ENCODE measurements at places on chromosomes 2 and 18. TPM values are rescaled to one million over a fixed set of nuclear protein-coding genes. Genes with fewer than 3 reads are reported as not detected.

EML6 gene
- 0.91 TPM for total RNA-seq

RAX gene
- not detected for total RNA-seq

DNA sequence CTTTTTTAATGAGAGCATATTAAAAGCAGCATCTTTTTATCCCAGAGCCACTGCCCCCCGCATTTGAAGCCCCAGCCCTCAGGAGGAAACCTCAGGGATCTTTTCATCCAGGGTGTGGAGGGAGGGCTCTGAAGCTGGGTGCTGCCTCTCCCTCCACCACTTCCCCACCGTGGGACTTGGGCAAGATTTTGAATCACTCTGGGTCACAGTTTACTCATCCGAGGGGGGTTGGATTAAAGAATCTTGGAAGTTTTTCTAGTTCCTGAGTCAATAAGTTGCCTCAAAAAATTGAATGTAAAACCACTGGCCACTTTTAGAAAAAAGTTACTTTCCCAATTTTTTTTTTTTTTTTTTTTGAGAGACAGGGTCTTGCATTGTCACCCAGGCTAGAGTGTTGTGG is 62.0 kb upstream of the ANKRD44 start:
- no peak for DNase-seq

GRCh38 chr2:220756653-220757052 is 815.5 kb downstream of the EPHA4 start:
- DNase-seq = no peak

GRCh38 chr2:68861330-68861729 is 9.9 kb downstream of the BMP10 start:
- DNase-seq = no peak

- DNase-seq = no peak
Measured at GRCh38 chr18:62974928-62975675, 259.8 kb downstream of the PHLPP1 start.

DNA sequence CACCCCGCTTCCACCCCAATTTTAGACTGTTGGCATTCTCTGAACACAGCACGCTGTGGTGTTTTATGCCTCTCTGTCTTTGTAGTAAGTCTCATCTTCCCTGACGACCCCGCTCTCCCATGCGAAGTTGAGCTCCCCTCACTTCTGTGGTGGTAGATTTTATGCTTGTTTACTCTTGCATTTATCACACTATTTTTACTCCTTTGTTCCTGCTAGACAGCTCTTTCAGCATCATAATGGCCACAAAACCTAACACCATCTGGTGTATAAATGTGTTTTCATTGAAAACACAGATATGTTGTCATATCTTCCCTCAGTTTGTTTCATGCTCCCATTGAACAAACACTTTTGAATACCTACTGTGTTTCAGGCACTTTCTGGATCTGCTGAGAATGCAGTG is 57.1 kb downstream of the PKP4 start:
- DNase-seq = no peak

DNA sequence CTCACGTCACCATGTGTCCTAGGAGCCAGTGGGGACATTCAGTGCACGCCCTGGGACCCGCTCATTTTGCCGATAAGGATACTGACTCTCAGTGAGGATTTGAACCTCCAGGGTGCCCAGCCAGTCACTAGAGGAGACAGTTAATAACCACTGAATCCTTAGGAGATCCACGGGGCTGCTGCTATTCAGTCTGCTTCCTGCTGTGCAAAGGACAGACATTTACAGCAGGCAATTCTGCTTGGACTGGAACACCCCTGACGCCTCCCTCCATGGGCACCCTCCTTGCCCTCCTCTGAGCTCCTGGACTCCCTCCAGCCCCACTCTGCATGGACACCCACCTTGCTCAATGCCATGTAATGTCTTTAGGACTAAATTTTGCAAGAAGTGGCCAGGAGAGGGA is 265.5 kb downstream of the EIPR1 start:
- no peak for DNase-seq

DNA sequence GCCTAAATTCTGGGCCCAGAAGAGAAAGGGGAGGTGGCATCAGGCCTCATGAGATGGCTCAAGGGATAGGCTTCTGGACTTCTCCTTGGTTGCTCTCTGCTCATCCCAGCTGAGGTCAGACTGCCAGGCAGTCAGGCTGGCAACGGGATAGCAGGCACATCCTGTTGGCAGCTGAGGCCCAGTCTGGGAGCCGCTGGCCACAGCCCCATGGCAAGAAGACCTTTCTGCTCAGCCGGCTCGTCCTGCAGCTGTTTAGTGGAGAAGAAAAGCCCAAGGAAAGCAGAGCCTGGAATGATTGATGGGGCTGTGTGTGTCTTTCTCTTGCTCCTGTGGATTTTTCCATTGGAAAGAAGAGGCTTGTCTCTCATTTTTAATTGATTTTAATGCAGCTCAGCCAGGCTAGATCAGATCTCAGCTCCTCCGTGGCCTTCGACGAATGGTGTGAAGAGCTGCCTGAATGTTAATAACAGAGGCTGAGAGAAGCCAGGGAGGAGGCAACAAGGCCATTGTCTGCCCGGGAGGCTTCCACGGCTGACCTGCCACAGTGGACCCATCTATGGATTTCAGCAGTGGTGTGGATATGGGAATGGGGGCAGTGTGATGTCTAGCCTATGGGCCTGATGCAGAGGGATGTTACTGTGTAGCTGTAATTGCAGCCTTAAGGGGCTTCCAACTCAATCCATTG is 99.5 kb downstream of the HS1BP3 start:
- no peak for DNase-seq

- DNase-seq = no peak
Measured at GRCh38 chr2:234218266-234219045, 168.0 kb downstream of the SPP2 start.

DNA sequence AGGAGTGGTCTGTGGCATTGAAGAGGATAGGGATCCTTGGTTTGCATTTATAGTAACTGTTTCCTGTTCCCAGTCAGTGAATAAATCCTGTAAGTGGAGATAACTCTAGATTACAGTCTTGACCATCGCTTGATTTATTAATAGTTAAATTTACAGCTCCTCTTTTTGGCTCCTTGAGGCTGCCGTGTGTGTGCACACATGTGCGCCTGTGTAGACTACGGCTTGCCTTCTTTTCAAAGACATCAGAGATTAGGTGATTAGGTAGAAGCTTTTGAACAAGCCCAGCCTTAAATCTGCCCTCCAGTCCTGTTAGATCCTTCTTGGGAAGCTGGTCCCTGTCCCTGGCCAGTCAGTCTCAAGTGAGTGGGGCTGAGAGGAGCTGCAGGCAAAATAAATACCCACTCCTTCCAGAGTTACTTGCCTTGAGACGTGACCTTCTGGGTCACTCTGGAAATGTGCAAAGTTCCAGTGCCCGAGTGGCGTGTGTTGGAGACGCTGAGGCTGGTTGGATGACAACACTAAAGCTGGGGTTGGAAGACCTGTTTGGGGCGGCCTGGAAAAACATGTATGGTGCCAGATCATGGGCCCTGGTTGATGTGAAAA is 32.0 kb downstream of the TCF7L1 start:
- DNase-seq = no peak
